ENCODE measurements at places on chromosomes 3 and 15.

DNA sequence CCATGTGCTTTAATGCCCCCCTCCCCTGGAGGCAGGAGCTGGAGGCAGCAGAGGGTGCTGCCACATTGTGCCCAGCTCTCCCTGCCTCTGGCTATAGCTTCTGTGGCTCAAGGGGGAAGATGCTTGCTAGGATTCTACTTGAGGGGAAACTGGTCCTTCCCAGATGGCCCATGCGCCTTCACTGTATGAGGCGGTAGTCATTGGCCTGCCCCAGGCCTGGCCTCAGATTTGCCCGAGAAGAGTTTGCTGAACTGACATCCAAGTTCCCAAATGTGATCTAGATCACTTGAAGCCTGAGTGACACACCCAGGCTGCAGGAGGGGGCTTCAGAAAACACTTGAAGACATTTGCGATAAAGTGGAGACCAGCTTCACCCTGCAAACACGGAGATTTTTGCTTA, 4.1 kb downstream of the SYNM start:
- no peak for DNase-seq

DNA sequence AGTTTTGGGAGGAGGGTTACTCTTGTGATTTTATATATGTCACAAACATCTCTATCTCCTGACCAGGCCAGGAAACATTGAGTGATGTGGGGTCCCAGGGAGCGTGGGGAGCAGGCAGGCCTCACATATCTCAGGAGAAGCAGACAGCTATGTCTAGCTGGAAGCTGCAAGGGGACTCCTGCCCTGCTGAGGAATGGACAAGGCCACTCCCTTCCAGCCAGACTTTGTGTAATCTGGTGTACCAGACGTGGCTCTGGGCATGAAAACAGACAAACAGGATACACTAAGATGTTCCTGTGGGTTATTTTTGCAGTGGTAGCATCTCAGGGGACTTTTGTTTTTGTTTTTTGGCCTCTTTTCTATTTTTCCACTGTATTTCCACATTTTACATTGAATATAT, 23.2 kb downstream of the CYP8B1 start:
- no peak for DNase-seq

DNA sequence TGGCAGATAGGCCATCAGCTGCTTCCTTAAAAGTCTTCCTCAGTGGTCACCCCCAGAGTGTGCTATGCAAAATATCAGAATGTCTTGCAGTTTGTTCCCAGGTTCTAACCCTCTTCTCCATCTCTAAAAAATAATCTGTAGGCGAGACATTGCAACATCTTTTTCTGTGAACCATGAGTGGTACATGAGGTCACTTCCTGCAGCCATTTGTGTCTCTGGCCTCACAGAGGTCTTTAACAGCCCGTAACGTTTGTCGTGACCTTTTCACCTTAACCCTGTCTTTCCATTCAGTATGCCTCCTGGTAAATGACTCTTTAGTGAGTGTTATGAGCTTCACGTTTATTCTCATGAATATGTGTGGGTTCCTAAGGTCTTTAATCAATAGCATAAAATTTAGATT, 145.4 kb downstream of the KLHL25 start:
- peak; percentile 15 for DNase-seq

DNA sequence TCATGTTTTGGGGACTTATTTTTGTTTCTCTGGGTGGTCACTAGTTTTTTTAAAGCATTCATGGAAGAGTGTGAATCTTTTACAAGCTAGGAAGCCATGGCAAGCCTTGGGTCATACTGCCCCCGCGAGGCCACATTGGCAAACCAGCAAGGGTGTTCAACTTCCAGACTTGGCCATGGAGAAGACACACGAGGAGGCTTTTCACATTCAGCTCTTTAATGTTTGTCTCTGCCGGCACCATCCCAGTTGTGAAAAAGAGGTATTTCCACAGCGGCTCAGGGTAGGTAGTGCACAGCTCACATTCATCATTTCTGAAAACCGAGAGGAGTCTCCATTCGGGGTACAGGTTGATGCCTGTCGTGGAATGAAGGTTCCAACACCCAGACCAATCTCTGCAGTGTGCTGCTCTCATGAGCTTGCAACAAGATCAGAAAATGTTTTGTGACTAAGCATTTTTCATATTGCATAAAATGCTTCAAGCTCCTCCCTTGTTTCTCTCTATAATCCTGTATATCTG, 7.7 kb downstream of the CCR5 start:
- DNase-seq, result peak; percentile 71

DNA sequence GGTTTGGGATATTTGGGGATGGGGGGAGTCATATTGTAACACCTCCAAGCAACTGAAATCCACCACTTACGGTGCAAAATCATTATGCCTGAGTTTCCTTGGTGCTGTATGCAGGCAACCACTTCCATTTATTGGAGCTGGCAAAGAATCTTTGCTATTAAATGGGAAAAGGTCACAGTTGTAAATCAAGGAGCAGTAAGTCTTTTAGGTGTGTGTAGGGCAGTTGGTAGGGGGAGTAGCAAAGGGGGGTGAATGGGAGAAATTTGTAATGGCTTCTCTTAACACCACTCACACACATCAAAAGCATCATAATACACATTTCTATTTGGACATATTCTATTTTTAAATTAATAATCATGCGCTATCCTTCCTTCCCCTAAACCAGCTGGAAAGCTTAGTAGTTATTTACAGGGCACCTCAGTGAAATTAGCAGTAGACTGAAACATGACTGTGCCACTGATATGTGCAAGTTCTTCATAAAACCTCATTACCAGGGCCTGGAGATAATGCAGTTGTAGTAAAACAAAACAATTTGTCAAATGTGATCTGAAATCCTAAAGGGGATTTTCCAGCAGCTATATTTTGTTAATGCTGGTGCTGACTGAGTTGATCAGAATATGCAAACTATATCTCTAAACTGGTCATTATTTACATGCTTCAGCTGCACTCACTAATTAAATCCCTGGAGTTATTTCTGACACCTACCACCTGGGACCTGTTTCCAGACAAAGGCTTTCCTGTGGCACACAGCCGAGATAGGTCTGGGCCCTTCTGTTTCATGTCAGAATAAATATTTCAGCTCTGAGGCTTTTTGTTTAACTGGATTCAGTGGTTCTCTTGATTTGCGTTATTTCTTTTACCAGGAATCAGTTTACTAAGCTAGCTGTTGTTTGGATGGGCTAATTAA, 90.1 kb downstream of the B3GALNT1 start:
- DNase-seq, result no peak

- DNase-seq, result no peak
These were observed 75.8 kb downstream of the FAIM start for GRCh38 chr3:138684396-138684795.

GRCh38 chr3:52277972-52278509, 408 bp downstream of the WDR82 start:
- DNase-seq, result peak; percentile 43

GRCh38 chr15:36392676-36393266, 186.7 kb upstream of the CDIN1 start:
- no peak for DNase-seq

GRCh38 chr3:146513386-146514051, 30.9 kb downstream of the PLSCR1 start:
- DNase-seq, result no peak

DNA sequence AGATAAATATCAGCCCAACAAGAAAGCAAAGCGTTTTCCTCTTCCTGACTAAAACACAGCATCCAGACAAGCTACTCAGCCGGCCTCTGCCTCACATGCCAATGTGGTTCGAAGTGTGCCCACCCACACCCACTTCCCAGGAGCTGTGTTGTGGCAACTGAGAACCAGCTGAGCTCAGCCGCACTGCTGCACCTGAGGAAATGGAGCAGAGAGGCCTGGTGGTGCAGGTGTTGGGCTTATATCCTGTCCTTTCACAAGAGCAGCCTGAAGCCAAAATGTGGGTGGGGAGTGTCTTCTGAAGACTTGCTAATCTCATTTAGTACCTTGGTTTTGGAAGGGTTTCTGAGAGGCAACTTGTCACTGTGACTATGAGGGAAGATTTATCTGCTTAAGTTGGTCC, 23.0 kb upstream of the RETNLB start:
- no peak for DNase-seq

DNA sequence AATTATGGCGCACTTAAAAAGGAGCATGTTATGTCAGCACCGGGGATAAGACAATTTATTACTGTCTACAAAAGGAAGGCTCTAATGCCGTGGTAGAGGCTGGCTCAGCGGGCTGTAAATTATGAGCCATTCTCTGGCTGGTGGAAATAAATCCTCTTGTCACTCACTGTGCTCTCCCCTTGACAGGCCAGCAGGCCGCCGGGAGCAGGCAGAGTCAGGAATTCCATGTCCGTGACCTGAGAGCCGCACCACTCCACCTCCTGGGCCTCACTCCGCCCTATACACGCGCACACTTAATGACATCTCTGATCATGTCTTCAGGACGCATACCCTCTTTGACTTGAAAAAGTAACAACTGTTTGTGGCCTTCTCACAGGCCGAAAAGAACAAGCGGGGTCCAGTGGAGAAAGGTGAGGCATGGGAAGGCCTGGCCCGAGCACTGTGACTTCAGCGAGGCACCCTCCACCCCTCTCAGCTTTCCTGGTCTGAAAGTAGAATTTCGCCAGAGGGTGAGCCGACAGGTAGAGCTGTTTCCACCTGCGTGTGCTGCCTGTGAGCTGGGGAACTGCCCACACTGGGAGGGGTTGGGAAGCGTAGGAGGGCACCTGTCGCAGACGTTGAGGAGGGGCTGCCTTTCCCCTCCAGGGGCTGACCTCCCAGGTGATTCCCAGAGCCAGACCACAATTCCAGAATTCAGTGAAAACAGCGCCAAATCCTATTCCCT, 13.2 kb upstream of the PCSK6 start:
- no peak for DNase-seq

- no peak for DNase-seq
These were observed 53.2 kb downstream of the CHST2 start for GRCh38 chr3:143172795-143173145.

- DNase-seq, result no peak
These were observed 15.8 kb downstream of the TP63 start for GRCh38 chr3:189646853-189647542.

GRCh38 chr3:190539526-190539925, 25.6 kb downstream of the IL1RAP start:
- DNase-seq, result no peak

DNA sequence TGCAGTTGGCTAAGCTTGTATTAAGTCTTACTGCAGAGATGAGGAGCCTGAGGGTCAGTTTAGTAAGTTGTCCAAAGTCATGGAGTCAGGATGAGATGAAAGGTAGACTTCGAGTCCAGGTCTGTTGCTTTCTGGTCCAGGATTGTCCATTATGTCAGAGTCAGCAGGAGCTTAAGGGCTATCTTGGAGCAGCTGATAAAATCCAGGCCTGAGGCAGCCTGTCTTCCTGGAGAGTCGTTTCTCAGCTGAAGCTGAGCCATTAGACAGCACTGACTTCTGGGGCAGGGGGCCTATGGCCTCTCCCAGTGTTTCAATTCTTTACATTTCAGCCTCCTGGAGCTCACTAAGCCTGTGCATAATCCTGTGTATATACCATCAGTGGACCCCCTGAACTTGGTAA, 219.5 kb upstream of the GAP43 start:
- DNase-seq, result no peak

DNA sequence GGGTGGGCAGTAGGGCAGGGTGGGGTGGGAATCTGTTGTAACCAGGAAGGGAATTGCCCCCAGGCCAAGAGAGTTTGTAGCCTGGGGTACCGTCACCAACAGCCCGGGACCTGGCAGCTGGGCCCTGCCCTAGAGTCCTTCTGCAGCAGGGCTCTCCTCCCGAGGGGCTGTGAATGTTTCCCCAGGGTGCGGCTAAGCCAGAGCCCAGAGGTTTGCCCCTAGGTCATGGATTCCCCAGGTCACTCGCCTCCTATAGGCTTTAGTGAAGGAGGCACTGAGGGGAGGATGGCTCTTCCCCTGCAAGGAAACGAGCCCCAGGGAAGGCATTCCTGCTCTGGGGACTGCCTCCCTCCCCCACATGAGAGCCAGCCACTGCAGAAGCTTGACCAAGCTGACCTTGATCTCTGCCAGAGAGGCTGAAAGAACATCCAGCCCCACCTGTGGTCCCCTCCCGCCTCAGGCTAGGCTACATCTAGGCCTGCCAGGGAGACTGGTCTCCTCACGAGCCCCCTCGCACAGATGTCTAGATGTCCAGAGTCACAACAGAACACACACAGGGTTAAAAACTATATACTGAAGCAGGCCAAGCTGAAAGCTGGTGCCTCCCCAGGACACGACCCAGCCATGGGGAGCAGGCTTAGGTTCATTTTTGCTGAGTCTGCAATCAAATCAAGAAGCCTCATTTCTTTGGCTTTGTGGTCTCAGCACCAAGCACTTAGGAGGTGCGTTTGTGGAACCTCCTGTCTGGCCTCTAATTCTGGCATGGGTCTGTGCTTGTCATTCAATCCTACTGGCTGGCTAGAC, 69.1 kb upstream of the TAMM41 start:
- no peak for DNase-seq

DNA sequence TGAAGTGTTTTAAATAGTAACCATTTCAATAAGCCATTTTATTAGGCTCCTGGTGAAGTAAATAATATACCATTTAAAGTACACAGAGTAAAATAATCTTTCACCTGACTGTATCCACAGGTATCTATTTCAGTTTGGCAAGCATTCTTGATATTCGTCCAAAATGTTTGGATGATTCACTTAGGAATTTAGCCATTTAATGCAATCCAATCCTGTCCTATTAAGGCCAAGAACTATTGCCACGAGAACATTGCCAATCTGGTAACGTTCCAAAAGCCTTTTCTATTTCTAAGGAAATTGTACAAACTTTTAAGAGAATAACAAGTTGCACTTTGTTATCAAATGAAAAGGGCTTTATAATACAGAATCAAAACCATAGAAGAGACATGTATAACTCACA, 209.8 kb upstream of the THRB start:
- no peak for DNase-seq

- no peak for DNase-seq
These were observed 5.0 kb downstream of the CHST13 start for GRCh38 chr3:126528800-126529541.

DNA sequence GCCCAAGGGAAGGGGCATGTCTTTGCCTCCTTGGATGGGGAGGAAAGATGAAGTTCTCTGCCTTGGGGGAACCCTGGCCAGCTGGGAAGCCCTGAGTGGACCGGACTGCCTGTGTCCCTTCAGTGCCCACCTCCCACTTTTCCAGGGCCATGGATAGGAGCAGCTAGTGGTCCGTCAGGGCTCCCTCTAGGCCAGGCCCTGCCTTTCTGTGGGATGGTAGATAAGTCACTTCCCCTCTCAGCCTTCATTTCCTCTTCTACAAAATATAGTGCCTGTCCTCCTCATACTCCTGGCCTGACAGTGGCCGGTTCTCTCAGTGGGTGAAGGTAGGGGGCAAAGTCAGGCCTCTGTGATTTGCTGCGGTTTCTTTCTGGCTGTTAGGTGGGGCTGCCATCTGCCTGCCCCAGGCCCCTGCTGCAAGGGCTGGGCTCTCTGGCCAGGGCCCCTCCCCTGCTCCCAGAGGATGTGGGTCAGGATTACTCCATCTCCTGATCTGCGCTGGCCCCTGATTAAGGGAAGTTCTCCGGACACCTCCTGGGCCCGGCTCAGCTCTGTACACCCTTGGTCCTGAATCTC, 1.4 kb downstream of the PLEKHO2 start:
- no peak for DNase-seq

DNA sequence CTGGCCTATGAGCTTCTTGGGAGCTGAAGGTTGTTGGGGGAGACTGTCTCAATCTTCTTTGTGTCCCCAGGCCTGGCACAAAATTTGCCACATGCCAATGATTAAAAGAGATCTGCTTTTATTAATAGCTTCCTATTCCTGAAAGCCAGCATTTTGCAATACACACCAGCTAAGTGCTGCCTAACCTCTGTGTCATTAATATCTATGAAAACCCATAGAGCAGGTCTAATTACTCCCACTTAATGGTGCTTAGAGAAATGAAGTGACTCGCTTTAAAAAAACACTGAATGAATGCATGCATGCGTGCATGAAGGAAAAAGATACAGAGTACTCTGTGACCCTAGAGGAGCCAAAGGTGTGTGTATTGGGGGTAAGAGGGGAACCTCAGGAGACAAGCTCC, 55.0 kb downstream of the SLC6A1 start:
- no peak for DNase-seq
